GM23248 (cell line): ENCODE measurements at places on chromosomes 16 and 17.

DNA sequence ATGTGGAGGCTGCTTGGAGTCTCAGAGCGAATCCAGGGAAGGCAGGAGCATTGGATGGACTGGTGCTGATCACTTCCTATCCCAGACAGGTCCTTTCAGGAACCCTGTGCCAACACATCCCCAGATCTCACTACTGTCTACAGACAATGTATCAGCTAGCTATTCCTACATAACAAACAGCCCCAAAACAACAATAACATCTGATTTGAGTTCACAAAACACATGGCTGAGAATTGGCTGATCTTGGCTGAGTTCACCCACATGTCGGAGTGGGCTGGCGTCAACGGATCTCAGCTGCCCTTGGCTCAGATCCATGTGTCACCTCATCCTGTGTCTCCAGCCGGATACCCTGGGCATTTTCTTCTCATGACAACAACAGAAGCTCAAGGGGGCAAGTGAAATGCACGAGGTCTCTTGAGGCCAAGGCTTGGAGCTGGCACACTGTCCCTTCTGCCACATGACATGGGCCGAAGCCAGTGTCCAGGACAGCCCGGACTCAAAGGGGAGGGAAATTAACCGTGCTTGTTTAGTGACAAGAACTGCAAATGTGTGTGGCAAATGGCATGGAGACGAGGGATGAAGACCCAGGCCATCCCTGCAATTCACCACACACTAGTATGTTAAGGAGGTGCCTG lies 18.7 kb downstream of the SNX20 start:
- no peak for DNase-seq

DNA sequence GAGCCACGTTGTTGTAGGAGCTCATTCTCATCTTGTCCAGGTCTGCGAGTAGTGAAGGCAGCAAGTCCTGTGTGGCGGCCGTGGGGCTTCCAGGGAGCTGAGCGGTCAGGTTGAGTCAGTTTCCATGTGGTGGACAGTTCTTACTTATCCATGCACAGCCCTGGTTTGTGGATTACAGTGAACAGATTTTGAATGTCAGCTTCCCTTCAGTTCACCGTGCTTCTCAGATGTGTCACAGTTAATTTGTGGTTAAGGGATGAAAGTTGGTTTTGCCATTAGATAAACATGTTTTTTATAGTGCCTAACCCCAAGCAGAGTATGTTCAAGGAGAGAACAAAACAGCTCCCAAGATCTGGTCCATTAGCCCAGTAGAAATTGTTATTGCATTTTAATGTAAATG lies 103.1 kb downstream of the RPTOR start:
- DNase-seq, result peak; percentile 91

DNA sequence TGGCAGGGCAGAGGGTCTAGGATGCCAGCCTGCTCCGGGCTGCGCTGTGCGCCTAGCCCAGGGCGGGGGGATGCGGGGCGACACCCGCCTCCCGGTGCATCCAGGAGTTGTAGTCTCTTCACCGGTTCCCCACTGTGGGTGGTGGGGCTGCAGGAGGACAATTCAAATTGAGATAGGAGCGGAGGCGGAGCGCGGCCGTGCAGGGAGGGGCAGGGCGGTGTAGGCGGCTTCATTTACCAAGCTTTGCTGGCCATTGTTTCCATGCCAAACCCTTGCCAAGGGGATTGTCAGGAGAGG lies 2047.4 kb downstream of the TP53TG3F start:
- DNase-seq, result no peak

DNA sequence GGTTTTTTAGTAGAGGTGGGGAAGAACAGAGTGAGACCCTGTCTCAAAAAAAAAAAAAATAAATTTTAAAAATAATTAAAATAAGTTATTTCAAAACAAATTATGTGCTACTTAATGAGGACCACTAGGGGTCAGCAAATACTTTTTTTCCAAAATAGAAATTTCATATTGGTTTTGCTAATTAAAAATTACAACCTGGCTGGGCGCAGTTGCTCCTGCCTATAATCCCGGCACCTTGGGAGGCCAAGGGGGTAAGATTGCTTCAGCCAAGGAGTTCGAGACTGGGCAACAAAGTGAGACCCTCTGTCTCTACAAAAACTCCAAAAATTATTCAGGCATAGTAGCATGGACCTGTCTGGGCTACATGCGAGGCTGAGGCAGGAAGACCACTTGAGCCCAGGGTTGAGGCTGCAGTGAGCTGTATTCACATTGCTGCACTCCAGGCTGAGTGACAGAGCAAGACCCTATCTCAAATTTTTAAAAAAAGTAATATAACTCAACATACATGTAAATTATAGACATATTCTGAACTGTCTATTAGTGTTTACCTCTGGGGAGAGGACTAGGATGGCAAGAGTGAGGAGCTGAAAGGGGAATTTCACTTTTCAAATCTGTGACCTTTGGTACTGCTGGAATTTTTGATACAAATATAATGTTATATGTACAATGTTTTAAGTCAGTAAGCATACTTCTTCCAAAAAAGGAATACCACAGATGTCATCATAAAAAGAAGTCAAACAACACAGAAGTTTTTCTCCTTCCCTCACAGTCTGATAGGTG lies 8.1 kb downstream of the MEIOB start:
- DNase-seq, result peak; percentile 46

GRCh38 chr17:12622726-12623125 lies 43.0 kb upstream of the MYOCD start:
- DNase-seq, result no peak

GRCh38 chr16:35745821-35746248 lies 2286.4 kb downstream of the TP53TG3F start:
- no peak for DNase-seq

DNA sequence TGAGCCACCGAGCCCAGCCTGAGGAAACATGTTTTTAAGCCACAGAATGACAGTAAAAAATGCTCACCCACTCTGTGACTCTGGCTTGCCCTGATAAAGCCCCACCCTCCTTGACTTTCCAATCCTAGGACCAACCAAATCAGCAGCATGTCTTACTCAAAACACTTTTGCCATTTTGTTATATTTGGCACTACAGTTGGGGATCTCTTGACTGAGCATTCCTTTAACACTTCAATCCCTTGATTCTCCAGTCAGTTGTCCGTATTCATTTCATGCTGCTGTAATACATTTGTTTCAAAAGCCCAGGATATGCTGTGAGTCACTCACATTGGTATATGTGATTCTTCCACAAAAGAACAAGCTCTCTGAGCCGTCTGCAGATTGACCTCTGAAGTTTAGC lies 8.2 kb downstream of the MYH3 start:
- peak; percentile 29 for DNase-seq

- peak; percentile 85 for DNase-seq
Observed at GRCh38 chr16:22424161-22424937, 49.9 kb upstream of the CDR2 start.

GRCh38 chr16:80623376-80623775 lies 82.6 kb downstream of the DYNLRB2 start:
- no peak for DNase-seq

- no peak for DNase-seq
Observed at GRCh38 chr17:34308371-34308770, 10.9 kb upstream of the CCL8 start.

DNA sequence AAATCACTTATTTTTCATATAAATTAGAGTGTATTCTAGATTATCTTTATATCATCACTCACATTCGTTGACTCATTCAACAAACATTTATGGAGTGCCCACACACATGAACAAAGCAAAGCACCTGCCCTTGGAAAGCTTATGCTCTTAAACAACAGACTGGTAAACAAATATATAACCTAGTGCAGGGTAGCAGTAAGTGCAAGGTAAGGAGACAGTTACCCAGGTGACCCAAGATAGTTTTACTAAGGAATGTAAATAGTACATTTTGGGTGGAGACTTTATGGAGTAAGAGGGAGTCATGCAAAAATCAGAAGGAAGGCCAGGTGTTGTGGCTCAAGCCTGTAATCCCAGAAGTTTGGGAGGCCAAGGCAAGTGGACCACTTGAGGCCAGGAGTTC lies 40.4 kb upstream of the HELZ start:
- DNase-seq, result no peak

GRCh38 chr16:70746708-70747424 lies 54.1 kb downstream of the VAC14 start:
- peak; percentile 92 for DNase-seq

DNA sequence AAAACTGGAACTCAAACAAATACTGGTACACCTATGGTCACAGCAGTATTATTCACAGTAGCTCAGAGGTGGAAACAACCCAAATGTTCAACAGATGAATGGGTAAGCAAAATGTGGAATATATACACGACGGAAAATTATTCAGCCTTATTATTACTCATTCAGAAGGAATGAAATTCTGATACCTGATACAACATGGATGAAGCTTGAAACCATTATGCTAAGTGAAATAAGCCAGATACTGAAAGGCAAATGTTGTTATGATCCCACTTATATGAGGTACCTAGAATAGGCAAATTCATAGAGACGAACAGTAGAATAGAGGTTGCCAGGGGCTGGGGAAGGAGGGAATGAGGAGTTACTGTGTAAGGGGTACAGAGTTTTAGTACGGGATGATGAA lies 27.1 kb upstream of the MYLK3 start:
- DNase-seq, result no peak

GRCh38 chr16:56558024-56558747 lies 6.7 kb upstream of the MT4 start:
- peak; percentile 96 for DNase-seq
